Liver (tissue), 10 donors: ENCODE measurements at places on chromosomes 13 and 19. TPM values are rescaled to one million over a fixed set of nuclear protein-coding genes. Genes with fewer than 3 reads are reported as not detected.

DNA sequence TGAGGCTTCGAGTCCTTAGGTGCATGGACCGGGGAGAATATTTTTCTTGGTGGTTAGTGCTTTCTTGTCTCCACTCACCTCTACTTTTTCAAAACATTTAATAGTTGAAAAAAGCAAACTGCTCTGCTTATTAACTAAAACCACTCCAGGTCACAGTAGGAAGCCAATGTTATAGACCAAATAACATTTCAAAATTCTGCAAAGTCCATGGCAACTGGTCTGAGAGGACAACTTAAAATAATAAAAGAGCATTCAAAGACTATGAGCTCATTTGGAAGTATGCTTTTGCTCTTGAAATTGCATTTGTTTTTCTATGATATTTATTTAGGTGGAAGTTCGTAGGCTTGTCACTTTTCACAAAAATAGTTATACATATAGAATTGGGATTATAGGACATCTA, 483.0 kb downstream of the DCT start:
- DNase-seq, result no peak

GRCh38 chr19:39128516-39129079, 3.0 kb downstream of the PAK4 start:
- no peak for DNase-seq

DNA sequence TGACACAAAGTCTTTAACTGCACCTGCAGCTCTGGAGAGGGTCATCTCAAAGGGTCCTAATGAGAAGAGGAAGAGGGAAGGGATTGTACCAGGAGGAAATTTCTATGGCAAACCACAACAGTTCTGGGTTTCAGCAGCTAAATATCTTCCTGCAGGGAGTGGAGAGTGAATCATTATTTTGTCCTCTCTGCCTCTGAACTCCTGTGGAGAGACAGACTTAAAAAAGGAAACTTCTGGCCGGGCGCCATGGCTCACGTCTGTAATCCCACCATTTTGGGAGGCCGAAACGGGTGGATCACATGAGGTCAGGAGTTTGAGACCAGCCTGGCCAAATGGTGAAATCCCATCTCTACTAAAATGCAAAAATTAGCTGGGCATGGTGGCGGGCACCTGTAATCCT, 16.9 kb upstream of the C1QTNF9 start:
- DNase-seq, result no peak

GRCh38 chr13:86445206-86445605, 646.0 kb upstream of the SLITRK6 start:
- no peak for DNase-seq

- DNase-seq, result no peak
Measured at GRCh38 chr13:24167666-24168391, 7.3 kb downstream of the SPATA13 start.

GRCh38 chr13:50236898-50237318, 221.7 kb downstream of the KCNRG start:
- DNase-seq, result no peak

DNA sequence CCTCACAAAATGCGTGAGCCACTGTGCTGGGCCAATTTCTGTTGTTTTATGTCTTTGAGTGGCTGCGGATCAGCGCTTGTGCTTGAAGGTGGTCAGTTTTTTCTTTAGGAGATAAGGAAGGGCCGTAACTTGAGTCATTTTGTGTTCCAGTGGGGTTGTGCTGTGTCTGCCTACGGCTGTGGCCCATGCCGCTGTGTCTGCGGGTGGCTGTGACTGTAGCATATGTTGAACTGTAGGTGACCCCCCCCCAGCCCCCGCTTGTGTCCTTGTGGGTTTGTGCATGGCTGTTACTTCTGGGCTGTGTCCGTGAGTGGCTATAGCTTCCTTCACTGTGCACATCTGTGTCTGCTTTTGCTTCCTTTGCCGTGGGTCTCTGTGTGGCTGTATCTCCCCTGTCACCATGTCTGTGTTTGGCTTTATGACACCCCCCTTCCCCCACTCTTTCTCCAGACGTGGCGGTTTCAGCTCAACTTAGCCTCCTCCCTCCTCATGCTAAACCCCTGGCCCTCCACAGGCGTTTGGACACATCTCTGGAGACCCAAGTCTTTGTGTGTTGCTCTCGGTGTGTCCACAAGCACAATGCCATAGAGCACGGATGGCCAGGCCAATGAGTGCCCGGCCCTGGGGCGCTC, 675 bp downstream of the PPP1R14A start:
- no peak for DNase-seq

DNA sequence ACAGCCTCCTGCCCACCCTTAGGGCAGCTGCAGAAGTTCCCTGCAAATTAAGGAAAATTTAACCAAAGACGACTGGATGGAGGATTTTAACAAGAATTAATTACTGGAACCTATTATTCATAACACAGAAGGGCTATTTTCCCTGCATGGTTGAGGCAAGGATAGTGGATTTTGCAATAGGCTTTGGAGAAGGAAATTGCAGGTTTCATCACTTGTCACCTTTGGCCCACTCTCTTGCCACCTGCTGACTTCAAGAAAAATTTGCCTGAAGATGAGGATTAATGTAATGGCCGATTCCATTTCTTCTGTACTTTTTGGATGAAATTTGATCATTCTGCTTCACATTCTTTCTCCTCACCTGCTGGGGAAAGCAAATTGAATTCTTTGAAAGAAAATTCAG, 261.7 kb downstream of the FGF9 start:
- DNase-seq, result no peak

DNA sequence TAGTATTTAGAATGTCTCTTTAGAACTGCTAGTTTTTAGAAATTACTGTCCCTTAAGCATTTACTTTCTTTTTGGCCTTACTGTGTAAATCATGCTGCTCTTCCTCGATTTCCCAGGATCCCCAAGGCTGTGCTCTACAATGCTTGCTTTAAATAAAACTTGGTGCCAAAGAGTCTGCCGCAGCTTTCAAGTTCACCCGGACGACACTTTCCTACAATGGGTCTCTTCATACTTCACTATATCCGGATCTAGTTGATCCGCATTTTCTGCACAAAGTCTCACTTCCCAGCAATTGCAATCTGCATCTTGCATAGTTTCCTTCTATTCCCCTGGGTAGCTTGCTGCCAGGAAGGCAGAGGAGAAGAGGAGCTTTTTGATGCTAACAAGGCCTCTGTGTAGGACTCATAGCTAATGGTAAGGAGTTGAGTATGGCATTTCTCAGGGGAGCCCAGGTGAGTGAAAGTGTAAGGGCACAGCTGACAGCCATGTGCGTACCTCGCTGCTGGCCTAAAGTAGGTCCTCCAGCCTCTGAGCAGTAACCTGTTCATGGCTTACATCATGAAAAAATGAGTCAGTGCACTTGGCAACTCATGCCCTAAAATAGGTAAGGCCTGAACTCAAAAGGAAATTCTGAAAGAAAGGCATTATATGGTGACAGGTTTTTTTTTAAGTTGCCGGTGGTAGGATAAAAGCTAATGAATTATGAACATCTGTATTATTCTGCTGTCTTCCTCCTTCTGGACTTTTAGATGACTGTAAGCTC, 101.6 kb downstream of the ENOX1 start:
- DNase-seq, result no peak

DNA sequence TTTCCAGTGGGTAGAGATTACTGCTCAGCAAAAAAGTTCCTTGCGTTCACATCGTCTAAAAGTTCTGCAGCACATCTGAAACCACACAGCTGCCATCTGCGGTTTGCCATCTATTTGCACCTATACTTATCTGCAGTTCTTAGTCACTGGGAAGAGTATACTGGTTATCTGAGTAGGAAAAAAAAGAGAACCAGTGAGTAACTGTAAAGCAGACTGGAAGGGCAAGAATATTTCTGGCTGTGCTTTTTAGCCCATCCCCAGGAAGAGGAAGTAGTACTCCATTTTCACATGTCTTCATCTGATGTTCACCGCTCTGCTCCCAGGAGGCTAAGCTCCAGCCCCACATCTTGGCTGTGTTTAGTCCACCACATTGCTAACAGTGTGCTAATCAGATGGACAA, 35.6 kb downstream of the EFNB2 start:
- no peak for DNase-seq

GRCh38 chr13:86426437-86426836, 627.2 kb upstream of the SLITRK6 start:
- no peak for DNase-seq

DNA sequence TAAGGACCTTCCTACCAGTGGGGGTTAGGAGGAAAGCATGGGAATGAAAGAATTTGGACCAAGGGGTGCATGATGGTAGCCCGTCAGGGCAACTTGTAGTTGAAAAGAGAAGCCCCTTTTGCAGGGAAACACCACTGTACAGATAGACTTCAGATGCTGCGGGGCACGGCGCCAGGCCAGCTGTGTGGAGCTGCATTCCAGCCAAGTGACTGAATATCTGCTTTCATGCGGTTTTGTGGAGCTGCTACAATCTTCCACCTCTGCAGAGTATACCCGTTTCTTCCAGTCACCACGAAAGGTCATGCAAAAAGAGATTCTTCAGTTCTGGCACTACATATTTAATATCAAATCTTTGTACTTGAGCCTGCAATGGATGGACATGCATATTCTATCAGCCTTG, 104.7 kb downstream of the RGCC start:
- DNase-seq, result no peak

DNA sequence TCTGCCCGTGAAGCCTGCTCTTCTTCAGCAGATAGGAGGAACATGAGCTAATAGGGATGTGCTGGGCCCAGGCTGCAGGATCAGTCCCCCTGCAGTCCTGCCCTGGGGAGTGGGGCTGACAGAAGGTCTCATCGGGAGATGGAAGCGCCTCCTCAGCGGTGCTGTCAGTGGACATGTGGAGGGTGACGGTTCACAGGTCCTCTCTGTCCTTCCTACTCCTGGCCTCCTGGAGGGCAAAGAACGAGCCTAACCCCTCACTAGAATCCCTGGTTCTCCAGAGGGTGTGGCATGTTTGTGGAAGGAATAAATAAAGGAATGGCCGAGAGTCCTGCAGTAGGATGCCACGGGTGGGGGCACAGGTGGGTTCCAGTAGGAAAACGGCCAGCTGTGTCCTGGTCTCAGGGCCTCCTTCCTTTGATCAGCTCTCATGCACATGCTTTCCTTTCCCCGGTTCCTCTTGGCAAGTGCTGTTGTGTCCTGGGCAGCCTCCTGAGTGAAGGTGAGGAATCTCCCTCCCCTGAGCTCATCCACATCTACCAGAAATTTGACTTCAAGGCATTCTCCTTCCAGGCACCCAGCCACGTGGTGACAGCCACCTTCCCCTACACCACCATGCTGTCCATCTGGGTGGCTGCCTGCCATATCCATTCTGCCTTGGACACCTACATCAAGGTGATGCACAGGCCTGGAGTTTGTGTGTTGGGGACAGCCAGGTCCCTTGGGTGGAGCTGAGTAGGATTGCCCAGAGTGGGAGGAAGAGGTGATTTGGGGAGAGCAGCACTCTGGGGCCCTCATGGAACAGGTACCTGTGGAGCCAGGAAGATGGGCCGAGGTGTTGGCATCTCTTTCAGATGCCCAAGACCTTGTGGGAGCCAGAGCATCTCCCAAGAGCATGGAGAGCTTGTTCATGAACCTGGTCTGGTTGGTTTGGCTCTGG, 28.6 kb upstream of the ZNF492 start:
- no peak for DNase-seq

- no peak for DNase-seq
Measured at GRCh38 chr19:34259367-34260095, 5.2 kb downstream of the GARRE1 start.

GRCh38 chr19:50505856-50506611, 5.0 kb downstream of the JOSD2 start:
- DNase-seq, result no peak

- no peak for DNase-seq
Measured at GRCh38 chr13:88294368-88294767, 623.2 kb downstream of the SLITRK5 start.

- no peak for DNase-seq
Measured at GRCh38 chr19:35087393-35087792, 28.2 kb upstream of the FXYD3 start.

The ETV2 gene
- 0.17 TPM for total RNA-seq

The CDADC1 gene
- total RNA-seq, result 3.2 TPM

The NUFIP1 gene
- total RNA-seq, result 1.9 TPM

The ZFP14 gene
- 5.1 TPM for total RNA-seq
